ENCODE measurements at places on chromosomes 1 and 21.

GRCh38 chr21:45615145-45615711, 28.3 kb upstream of the PCBP3 start:
- DNase-seq, result no peak

DNA sequence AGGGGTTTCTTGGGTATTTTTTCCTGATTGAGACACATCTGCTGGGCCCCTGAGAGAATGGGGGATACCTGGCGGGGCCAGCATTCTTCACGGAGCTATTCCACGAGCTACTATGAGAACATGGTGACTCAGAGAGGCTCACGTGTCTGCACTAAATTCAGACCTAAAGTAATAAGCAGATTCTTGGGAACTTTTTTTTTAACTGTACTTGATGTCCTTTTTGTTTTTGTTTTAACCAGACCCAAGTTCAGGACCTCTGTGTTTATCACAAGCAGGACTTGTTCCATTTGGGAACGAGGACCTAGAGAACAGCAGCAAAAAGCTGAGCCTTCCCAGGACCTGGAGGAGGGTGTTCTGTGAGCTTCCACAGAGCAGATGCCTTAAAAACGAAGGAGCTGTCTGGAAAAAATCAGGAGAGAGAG, 44.0 kb downstream of the EVA1C start:
- DNase-seq, result no peak

- no peak for DNase-seq
Measured at GRCh38 chr1:236869911-236870310, 74.8 kb downstream of the MTR start.

GRCh38 chr21:32424674-32425073, 12.2 kb downstream of the EVA1C start:
- DNase-seq, result no peak

DNA sequence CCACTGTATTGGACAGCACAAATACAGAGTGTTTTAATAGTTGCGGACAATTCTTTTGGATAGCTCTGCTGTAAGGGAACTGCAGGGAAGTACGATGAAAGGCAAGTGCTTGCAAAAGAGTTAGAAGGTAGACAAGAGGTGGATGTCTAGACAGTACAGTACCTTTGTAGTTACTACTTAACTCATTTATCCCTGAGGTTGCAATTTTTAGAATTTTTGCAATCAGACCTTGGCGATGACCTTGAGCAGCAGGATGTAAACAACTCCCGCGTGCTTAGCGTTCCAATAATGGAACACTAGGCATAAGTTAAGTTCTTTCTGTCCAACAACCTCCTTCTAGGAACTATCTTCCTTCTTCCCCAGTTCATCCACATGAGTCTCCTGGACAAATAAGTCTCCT, 1.9 kb upstream of the SYT14 start:
- DNase-seq, result no peak

DNA sequence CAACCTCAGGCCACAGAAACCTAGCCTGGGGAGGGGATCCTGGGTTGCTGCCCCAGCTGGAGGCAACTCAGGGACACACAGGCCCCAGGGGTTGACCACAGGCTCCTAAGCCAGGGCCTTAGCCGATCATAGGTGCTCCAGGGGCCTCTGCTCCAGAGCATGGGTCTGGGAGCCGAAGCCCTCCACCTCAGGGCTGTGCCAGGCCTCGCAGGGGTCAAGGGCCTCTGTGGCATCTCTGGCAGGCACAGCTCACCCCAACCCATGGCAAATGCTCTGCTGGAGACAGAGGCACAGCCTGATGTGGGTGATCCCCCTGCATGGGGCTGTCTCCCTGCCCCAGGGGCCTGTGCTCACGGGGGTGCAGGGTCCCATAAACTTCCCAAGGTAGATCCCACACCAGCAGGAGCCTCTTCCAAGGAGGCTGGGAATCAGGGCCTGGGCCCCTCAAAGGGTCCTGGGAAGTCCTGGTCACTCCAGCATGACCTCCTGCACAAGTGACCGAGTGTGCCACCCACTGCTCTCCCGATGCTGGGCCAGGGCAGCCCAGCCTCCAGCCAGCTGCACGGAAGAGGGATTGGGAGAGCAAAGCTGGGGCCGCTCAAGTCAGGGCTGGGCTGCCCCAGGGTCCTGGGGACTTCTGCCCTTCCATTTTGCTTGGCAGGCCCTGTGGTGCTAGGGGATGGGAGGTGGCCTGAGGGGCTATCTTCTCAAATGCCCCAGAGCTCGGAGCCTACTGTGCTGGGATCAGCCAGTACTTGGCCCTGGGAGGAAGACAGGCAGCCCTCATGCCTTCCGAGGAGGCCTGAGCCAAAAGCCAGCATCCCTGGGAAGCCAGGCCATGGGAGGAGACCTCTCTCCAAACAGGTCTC, 22.2 kb upstream of the PRSS38 start:
- DNase-seq, result no peak

- no peak for DNase-seq
Measured at GRCh38 chr1:56915960-56916359, 49.9 kb downstream of the C8B start.

DNA sequence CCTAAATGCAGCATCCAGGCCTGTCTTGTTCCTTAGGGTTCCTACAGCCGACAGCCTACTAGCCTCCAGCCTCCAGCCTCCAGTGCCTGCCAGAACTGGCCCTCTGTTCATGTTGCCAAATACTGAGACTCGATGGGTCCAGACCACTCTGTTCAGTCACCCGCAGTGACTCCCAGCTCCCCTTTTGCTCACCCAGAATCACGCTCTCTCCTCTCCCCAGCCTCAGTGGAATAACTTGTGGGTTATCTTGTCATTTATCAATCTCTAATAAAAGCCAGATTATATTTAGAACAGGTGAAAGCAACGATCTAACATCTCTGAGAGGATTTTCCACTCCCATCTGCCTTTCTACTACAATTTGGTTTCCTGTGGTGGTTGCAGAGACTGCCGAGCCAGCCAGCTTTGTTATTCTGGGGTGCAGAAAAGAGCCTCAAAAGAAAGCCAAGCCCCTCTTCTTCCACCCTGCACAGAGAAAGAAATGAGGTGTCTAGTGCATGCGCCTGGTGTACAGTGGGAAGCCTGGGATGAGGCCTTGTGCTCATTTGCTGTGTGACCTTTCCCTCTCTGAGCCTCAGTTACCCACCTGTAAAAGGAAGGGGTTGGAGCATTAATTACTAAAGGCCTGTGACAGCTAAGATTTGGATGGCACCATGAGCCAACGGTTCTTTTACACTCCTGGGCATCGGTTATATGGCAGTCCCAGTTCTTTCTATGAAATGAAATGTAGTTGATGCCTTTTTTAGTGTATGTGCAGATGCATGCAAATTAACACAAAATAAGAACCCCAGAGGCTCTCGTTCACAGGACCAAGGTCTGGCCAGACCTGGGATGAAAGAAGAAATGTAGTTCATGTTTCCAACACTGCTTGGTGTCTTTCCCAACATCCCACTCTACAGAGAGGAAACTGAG, 42.9 kb upstream of the ID3 start:
- DNase-seq, result no peak

GRCh38 chr1:214637722-214638458, 34.9 kb downstream of the CENPF start:
- DNase-seq, result no peak

GRCh38 chr1:171783816-171784530, 2.5 kb downstream of the METTL13 start:
- DNase-seq, result no peak

- DNase-seq, result no peak
Measured at GRCh38 chr1:196584696-196585095, 23.5 kb downstream of the KCNT2 start.

DNA sequence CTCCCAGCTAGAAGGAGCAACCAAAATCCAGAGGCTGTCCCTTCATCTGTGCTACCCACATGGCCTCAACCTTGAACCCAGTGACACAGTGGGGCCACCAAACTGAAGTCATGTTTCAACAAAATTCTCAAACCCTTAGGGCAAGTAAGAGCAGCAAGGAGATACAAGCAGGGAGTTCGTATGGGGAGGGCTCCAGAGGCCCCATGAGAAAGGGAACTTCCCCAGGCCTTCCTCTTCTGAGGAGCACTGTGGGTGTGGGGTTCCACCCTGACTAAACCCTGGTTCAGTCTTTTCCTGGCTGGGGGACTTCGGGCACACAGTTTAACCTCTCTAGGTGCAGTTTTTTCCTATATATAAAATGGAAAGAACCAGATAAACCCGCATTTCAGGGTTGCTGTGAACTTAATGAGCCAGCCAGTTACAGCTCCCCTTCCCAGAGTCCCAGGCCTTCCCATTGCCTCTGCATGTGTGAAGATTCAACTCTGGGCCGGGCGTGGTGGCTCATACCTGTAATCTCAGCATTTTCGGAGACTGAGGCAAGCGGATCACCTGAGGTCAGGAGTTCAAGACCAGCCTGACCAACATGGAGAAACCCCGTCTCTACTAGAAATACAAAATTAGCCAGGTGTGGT, 8.0 kb upstream of the THEMIS2 start:
- no peak for DNase-seq

- DNase-seq, result no peak
Measured at GRCh38 chr1:98420376-98421084, 241.0 kb upstream of the SNX7 start.

GRCh38 chr1:244657421-244657820, 4.5 kb downstream of the DESI2 start:
- DNase-seq, result no peak

DNA sequence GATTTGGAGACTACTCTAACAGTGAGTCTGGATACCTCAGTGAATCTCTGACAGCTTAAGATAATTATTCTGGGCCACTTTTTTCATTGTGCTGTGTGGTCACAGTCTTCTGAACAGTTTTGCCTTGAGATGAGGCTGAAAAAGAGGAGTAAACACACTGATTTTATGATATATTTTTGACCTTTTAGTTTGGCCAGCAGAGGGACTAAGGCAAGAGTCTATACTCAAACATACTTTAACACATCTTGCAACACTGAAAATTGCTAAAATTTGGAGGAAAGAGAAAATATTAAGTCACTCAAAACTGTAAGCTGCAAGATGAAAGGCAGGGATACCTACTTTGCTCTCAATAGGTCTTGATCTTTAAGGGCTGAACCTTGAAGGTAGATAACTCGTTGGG, 182.7 kb downstream of the KCNT2 start:
- DNase-seq, result no peak

GRCh38 chr1:43526002-43526401, 4.7 kb upstream of the PTPRF start:
- DNase-seq, result no peak

DNA sequence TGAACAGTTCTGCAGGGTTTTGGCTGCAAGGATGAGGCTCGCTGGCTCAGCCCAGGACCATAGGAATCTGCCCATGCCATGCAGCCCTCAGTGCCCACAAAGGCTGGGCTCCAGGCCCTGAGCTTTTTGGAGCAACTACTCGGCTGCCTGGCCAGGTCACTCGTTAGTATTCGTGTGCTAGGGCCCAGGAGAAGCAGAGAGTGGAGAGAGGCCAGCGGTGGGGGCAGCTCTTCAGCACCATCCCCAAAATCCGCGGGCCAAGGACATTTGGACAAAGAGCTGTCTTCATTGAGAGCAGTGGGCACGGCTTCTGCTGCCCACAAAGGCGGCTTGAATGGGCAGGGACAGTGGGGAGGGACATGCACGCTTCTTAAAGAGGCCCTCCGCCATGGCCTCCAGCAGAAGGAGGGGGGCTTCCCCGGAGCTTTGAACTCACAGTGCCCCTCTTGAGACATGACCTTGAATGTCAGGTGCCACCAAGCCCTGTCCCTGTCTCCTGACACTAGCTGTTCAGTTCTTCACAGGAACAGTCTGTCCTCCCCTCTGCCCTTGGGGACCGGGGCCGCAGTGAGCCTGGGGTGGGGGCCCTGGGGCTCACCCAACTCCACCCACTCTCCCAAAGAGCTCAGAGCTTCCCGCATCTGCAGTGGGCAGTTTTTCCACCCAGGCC, 106.1 kb upstream of the ARHGEF16 start:
- no peak for DNase-seq

- DNase-seq, result no peak
Measured at GRCh38 chr1:44641126-44642102, 32.9 kb downstream of the TMEM53 start.

- DNase-seq, result no peak
Measured at GRCh38 chr1:225651872-225652728, 823 bp downstream of the ENAH start.

DNA sequence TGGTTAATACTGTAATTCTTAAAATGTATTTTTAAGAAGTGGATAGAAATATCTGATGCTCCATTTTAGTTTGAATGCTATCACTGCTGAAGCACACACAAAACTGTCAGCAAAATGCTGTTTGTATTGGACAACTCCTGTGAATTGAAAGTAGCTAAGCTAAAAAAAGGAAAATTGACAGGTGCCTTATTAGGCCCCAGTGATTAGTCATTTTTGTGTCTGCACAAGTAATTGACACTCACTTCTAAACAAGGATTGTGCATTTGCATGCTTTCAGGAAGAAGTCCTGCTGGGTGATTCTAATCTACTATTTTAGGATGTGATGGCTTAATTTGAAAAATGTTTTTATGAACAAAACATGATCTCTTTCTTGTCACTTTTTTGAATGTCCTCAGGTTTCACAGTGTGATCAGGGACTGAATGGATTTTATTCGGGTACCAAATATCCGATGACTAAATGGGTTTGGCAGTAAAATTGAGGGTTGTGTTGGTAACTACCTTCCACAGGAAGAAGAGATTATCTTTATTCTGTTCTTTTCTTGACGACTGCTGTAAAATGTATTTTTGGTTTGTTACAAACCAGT, 13.0 kb upstream of the MAP3K7CL start:
- DNase-seq, result no peak

DNA sequence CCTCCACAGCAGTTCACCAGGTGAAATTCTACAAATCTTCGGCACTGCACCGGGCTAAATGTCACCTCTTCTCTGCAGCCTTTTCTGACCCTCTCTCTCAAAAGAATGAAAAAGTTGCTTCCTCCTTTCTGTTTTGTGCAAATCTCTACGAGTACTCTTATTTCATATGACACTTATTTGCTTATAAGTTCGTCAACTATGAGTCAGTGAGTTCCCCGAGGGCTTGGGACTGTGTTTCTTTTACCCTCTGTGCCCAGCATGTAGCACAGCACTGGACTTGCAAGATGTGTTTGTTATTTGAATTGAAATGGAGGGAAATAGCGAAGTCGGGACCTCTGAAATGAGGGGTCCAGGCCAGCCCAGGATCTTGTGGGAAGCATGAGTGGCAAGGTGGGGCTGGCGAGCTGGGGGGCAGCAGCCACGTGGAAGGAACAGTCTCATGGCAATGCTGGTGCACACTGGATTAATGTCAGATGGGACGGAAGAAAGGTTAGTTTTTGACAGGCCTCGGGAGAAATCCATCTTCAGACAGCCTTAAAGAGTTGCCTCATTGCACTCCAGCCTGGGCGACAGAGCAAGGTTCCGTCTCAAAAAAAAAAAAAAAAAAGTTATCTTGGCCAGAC, 6.2 kb downstream of the SLC6A9 start:
- no peak for DNase-seq

All from NCI-H1048 (cell line).